Cerebellar nuclear complex (tissue), 1 donor: ENCODE measurements at places on chromosomes 11 and 22.
A peak's percentile ranks its signal among the peaks of the same experiment; 100 is the strongest.

- DNase-seq, result no peak
Observed at GRCh38 chr11:107598225-107599139, 7.5 kb downstream of the ELMOD1 start.

- no peak for DNase-seq
Observed at GRCh38 chr22:23219822-23220484, 39.6 kb downstream of the BCR start.

DNA sequence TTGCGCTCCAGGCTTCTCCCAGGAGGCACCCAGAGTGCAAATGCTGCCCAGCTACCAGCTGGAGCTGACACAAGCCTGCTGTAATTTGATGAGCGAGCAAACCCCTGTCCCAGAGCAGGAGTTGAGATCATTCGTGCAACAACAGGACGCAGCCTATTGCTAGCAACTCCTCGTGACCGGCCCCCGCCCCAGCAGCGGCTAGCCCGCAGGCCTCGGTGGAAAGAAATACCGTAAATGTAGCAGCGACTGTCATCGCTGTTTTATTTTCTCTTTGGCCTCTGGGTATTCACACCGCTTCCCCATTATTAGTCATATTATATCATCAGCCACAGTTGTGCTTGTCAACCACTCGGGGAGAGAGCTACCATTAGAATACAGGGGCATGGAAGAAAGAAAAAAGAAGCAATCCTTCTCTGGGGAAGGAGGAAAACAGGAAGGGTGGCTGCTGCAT lies 59.2 kb upstream of the ATXN10 start:
- DNase-seq, result no peak

- peak; percentile 1 for DNase-seq
Observed at GRCh38 chr11:18280438-18281045, 14.5 kb downstream of the SAA1 start.

DNA sequence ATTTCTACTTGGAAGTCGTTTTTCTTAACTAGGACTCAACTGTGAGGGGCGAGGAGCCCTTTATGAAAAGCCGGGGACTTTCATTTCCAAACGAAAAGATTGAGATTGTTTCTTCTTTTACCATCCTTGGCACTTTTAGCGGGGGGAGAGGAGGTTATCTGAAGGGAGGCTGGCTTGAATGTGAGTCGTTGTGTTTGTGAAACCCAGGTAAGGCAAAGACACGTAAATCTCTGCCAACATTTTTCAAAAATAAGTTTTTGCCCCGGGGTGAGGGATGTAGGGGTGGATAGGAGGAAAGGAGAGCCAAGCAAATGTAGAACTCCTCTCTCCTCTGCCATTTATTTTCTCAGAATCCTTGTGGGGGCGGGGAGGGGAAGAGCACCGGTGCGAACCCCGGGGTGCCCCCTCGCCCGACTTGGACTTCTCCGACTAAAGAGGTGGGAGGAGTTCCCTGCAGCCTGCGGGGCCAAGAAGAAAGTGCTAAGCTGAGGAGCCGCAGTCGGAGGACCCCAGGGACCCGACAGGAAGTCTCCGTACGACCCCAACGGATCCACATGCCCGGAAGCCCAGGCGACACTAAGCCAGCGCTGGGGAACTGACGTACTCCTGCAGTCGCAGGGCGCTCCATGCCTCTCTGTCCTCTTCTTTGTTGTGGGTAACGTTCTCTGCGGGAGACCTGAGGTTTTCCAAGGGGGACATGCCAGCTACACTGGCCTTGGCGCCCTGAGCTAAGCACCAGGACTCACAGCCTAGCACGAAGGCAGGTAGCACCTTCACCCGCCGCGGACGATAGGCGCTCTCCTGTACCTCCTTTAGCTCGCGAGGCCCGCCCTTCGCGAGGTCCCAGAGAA lies 2.4 kb upstream of the WT1 start:
- DNase-seq, result no peak

DNA sequence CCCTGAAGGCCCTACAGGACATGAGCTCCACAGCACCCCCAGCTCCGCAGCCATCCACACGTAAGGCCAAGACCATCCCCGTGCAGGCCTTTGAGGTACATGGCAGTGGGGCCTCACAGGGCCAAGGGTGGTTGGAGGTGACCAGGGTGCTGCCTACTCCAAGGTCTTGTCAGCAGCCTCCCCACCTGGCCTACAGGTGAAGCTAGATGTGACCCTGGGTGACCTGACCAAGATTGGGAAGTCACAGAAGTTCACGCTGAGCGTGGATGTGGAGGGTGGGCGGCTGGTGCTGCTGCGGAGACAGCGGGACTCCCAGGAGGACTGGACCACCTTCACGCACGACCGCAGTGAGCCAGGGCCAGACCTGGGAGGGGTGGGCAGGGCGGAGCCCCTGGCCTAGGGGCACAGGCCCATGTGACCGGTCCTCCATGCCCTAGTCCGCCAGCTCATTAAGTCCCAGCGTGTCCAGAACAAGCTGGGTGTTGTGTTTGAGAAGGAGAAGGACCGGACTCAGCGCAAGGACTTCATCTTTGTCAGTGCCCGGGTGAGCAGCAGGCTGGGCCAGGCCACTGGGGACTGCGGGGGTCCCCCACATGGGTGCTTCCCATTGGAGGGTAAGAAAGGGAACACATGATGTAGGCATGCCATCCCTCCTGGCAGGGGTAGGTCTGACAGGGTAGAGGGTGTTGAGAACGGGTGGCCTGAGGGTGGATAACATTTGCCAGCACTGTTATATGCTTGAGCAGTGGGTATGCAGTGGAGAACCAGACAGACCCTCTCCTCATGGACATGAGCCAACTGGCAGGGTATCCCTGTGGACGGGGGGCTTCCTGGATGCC lies 5.6 kb downstream of the INPPL1 start:
- DNase-seq, result no peak

DNA sequence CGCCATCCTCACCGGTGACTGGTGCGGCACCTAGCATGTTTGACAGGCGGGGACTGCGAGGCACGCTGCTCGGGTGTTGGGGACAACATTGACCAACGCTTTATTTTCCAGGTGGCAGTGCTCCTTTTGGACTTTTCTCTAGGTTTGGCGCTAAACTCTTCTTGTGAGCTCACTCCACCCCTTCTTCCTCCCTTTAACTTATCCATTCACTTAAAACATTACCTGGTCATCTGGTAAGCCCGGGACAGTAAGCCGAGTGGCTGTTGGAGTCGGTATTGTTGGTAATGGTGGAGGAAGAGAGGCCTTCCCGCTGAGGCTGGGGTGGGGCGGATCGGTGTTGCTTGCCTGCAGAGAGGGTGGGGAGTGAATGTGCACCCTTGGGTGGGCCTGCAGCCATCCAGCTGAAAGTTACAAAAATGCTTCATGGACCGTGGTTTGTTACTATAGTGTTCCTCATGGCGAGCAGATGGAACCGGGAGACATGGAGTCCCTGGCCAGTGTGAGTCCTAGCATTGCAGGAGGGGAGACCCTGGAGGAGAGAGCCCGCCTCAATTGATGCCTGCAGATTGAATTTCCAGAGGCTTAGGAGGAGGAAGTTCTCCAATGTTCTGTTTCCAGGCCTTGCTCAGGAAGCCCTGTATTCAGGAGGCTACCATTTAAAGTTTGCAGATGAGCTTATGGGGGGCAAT lies 1.1 kb downstream of the NEAT1 start:
- no peak for DNase-seq

- no peak for DNase-seq
Observed at GRCh38 chr22:47802421-47802820, 1040.0 kb downstream of the TBC1D22A start.

DNA sequence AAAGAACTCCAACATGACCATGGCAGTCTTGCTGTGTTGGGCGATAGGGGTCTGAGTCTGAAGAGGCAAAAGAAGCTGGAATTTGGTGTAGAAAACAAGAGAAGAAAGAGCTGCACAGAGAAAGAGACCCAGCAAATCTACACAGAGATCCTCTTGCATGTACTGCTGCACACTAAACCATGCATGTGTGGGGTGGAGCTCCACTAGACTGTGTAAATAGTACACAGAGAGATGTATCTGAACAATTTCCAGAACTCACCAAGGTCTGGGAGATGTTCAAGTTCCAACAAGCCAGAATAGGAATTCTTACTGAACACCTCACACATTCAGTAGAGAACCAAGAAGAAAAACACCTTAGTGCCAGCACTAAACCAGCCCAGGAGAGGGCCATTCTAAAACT lies 42.3 kb downstream of the CSF2RB start:
- no peak for DNase-seq

DNA sequence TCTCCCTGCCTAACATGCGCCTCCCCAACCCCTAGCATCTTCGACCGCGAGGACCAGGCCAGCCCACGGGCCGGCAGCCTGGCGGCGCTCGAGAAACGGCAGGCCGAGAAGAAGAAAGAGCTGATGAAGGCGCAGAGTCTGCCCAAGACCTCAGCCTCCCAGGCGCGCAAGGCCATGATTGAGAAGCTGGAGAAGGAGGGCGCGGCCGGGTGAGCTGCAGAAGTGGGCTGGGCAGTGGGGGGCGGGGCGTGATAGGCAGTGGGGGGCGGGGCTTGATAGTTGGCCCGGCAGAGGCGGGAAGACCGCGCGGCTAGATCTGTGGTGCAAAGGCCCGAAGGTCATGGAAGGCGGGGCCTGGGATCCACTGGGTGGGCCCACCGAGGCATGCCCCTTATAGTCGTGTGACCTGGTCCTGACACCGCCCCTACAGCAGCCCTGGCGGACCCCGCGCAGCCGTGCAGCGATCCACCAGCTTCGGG lies 8.7 kb downstream of the SELENOM start:
- no peak for DNase-seq

DNA sequence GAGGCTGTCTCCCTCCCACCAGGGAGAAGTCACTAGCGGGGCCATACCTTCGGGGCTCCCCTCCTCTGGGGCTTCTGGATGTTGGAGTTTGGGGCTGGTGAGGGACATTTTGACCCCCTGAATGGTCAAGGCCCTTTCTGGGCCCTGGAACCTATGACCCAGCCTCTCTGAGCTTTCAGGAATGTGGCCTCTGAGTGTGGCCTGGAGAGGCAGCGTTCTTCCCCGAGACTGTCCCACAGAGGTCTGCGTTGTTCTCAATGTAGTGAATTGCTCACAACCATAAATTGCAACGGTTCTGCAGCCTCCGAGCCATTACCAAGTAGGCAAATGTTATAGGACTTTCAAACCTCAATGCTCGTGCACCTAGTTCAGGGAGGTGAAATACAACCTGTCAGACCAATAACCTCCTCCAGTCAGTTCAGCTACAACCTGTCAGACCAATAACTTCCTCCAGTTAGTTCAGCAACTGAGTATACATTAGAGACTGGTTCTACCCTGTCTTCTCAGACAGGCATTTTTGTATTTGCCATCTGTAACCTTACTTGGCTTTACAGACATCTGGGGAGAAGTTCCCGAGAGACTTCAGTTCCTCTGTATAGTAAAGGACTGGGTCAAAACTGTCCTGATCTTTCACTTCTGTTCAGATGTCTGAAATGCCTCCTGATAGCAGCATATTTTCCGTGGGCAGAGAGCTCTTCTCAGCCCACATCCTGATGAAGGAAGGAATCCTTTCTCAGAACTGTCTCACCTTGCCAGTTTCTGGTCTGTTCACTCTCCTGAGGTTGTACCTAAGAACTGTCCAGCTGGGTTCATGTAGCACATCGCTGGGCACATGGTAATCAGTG lies 34.2 kb downstream of the MICAL2 start:
- no peak for DNase-seq

DNA sequence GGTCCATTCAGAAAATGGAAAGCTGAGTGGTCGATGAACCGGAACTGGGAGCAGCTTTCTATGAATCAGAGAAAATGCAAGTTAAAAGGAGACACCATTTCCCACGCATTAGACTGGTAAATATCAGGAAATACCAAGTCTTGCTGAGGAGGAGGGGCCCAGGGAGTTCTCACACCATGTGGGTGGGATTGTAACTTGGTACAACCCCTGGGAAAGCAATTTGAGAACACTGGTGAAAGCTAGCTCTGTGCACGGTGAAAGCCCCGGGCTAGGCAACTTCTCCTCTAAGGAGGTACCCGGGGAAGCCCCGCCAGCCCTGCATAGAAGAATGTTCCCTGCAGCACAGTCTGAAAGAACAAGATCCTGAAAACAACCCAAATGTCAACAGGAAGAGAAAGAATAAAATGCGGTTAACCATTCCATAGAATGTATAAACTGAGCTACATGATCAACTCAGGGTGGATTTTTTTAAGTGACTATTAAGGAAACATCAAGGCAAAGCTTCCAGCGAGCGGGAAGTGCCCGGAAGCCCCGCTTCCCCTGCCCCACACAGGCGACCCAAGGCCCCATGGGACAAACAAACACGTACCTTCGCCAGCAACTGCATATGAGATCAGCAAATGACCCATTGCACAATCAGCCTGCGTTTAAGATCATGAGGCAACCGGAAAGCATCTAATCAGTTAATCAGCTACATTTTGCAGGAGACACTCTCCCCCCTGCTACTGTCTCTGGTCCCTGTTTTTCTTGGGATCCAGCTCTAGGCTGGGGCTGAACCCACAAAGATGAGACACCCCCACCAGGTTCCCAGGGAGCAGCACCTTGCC lies 11.3 kb downstream of the SHANK2 start:
- no peak for DNase-seq

DNA sequence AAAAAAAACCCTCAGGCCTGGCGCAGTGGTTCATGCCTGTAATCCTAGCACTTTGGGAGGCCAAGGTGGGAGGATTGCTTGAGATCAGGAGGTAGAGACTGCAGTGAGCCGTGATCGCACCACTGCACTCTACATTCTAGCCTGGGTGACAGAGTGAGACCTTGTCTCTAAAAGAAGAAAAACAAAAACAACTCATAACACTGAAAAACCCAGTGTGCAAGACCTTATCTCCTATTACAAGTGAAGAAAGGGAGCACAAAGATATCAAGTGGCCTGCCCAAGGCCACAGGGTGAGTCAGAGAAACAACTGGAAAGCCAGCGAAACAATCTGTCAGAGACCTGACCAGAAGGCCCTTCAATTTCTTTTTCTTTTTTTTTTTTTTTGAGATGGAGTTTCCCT lies 2.5 kb downstream of the TXN2 start:
- DNase-seq, result no peak

GRCh38 chr11:66072081-66072480 lies 2.0 kb downstream of the PACS1 start:
- DNase-seq, result no peak

DNA sequence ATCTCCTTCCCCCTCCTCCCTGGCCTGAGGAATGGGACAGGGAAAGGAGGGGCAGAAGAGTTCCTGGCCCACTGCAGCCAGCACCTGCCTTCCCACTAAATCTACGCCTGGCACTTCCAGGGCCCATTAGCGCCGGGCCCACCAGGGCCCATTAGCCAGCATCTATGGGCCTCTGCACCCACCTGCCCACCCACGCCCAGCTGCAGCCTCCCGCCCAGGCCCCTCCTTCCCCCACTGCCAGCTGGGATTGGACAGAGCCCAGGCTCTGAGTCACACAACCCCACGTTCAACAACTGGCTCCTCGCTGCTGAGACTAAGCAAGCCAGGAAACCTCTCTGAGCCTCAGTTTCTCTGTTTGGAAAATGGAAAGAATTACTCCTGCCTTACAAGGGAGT lies 48.7 kb downstream of the CYTH4 start:
- DNase-seq, result no peak
